ENCODE measurements at places on chromosomes 5 and 9.

DNA sequence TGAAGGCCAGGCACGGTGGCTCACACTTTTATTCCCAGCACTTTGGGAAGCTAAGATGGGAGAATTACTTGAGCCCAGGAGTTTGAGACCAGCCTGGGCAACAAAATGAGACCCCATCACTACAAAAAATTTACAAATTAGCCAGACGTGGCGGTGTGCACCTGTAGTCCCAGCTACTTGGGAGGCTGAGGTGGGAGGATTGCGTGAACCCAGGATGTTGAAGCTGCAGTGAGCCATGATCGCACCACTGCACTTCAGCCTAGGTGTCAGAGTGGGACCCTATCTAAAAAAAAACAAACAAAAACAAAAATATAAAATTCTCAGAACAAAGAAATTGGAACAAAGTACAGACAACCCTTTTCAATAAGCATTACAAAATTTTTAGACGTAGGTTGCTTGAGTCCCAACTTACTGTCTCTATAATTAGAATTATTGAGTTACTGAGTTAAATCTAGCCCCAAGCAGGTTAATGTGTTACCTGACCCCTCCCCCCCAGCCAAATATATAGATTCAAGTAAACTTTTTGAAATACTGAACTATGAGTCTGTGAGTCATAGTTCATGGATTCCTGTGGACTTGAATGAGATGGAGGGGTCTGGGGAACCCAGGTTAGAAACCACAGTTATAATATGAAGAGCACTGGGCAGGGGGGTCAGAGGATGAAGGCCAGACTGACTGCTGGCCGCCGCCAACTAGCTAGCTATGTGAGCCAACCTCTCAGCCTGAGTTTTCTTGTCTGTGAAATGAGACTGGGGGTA is 173.1 kb downstream of the AOPEP start:
- DNase-seq = no peak

- no peak for DNase-seq
Observed at GRCh38 chr5:150557509-150557872, 49.6 kb downstream of the NDST1 start.

DNA sequence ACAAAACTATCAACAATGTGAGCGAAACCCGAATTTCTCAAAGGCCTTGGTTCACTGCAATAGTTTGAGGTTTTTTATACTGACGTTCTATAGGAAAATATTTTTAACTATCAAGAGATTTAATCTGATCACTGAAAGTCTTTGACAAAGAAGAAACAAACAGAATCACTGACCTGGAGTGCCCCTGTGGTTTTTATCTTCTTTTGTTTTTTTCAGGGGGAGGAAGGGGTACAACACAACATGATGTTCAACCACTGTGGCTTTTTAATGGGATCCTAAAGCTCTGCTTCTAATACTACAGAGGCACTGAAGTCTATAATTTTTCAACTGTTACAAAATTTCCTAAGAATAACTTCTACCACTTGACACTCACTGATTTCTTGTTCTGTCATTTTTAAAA is 185.9 kb downstream of the AP3B1 start:
- no peak for DNase-seq

- DNase-seq = no peak
Observed at GRCh38 chr9:1877951-1878350, 137.2 kb upstream of the SMARCA2 start.

DNA sequence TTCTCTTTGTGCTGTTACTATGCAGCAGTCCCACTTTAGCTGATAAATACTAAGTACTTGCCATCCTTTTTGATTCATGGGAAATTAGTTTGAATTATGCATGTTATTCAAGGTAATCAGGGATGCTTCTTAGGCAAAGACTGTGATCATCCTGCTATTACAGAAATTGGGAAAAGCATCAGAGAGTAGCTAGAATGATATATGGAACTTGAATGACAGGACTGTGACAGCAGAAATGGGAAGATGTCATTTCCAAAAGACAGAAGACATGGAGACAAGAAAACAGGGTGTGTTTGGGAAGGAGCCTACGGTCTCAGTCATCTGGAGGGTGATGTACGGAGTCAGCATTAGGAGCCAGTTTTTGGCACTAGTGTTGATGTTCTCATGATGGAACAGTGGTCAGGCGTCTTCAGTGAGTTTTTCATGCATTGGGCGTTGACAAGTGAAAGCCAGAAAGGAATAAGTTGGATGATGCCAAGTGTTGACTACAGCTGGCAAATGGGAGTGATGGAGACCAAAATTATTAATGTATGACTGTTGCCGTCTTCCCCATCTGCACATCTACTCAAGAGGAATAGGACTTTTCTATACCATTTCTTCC is 70.4 kb downstream of the TMEM167A start:
- DNase-seq = no peak

GRCh38 chr5:141840280-141840812 is 37.9 kb downstream of the PCDH1 start:
- no peak for DNase-seq

GRCh38 chr9:78928625-78929405 is 631.9 kb downstream of the PSAT1 start:
- DNase-seq = no peak
